ENCODE measurements at places on chromosomes 12 and 14.

DNA sequence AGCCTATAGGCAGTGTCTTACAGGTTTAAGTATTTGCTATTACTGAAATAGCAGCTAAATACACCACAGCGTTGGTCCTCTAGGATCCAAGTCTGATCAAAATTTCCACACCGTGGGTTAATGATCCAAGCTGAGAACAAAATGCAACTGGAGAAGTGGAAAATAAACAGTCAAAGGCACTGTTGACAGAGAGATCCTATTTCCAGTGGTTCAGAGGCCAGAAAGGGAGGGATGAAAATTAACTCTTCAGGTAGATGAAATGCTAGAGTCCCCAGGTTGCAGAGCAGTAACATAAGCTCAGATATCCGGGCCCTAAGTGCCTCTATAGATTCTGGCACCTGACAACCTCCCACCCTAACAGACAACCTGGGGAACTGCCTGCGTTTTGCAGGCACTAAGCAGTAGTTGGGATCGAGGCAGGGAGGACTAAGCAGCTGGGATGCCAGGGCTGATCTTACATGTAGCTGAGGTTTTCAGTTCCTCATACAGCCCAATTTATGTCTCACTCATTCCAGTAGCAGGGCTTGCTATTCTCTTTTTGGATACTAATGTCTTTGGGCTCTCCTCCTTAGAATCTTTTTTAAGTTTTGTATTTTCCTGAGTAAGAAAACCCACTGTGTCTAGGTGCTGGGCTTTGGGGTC is 42.7 kb upstream of the CRACR2A start:
- peak; percentile 80 for DNase-seq

- no peak for DNase-seq
Observed at GRCh38 chr12:47768323-47768811, 4.7 kb upstream of the SLC48A1 start.

GRCh38 chr12:6187948-6188793 is 12.0 kb upstream of the CD9 start:
- DNase-seq = no peak

DNA sequence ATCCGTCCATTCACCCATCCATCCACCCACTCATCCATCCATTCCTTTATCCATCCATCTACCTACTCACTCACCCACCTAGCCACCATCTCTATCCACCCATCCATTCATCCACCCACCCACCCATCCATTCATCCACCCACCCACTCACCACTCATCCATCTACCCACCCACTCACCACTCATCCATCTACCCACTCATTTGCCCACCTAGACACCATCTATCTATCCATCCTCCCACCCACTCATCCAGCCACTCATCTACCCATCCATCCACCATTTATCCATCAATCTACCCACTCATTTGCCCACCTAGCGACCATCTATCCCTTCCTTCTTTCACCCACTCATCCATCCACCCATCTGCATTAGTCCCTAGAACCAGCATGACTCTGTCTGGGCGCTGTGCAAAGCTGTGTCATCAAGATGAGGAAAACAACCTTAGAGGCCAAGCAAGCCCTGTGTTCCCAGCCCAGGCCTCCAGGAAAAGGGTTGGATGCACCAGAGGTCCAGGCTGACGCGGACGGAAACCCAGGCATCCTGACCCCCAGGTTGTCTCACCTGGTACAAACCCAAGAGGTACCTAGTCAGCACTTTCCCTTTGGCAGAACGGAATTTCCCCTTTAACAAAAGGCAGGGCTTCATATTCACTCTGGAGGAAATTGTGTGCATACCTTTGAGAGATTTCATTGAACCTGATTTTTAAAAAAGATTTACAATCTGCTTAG is 73.7 kb downstream of the NOC4L start:
- DNase-seq = no peak

GRCh38 chr14:95143808-95144620 is 13.3 kb downstream of the DICER1 start:
- no peak for DNase-seq

DNA sequence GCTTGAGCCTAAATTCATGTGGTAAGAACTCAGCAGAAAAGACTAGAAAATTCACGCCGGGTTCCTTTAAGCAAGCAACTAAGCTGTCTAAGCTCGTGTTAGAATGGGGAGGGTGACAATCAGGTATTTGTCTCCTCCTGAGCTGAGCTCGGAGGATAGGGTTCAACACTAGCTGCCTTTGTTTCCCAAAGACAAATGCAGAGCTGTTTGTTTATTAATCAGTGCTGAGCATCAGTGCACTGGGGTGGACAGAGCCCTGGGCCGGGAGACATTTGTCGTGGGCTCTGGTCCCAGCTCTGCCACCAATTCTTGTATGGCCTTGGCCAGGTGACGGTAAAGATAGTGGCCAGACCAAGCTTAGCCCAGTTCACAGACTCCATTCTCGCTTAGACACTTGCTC is 43.7 kb downstream of the DEGS2 start:
- DNase-seq = no peak

DNA sequence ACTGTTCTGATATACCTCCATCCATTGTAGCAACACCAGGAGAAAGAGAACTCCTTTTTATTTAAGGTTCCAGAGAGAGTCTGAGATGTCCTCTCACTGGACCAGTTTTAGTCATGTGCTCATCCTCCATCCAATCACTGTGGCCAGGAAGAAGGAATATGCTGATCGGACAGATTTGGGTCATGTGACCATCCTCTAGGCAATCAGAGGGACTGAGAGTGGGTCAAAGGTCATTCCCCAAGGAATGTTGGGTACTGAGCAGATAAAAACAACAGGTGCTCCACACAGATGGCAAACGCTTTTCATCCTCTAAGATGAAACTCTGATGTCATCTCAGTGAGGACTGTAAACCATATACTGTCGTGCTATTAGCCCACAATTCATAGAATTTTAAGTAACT is 28.8 kb upstream of the RPH3A start:
- no peak for DNase-seq

DNA sequence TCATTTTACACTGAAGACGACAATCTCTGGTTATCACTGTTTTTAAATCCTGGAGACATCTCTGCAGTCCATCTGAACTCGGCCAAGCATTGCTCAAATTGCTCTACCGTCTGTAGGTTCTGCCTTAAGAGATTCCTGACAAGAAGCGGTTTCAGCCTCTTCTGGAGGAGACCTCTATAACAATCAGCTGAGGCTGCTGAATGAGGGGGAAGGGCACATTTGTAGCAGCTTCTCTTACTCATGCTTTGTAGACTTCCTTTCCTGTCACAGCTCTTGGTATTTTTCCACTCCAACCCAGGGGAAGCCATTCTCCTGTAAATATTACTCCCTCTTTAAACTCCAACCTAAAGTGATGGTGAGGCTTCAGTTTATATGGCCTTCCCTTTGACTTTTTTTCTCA is 3.0 kb downstream of the ARG2 start:
- DNase-seq = no peak

DNA sequence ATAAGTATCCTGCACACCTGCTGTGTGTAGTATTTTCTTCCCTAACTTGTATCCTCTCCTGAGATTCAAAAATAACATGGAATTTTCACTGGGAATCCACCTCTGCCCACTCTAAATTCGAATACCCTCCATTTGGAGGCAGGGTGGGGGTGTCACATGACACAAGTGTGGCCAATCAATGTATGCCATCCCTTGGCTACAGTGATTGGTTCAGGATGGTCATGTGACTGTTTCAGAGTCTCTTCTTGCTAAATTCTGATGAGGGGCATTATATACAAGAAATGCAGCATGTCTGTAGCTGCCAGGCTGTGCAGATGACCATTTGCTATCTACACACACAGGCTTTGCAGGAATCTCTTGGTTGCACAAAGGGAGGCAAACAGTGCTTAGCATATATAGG is 86.8 kb upstream of the TMEM132C start:
- no peak for DNase-seq

Data from NCI-H748 treated with DMSO at 0.1 percent for 48 hours (cell line).